Right kidney (tissue), 9 donors: ENCODE measurements at places on chromosomes 2 and 18.

- DNase-seq = no peak
Observed at GRCh38 chr2:74739129-74739528, 85.1 kb downstream of the SEMA4F start.

DNA sequence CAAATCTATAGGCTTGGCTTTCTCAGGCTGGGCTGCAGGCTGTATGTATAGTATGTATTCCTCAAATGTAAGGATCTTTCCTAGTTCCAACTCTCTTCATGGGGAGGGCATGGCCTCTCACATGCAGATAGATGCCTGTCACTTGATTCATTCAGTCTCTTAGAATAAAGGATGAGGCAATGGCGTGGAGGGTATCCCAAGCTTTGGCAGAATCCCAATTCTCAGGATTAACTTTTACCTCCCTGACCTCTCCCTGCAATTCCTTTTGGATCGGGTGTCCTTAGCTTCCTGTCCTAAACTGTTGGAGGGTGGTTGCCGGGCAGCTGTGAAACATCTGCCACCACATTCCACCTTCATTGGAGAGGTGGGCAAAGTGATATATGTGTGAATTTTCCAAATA lies 80.3 kb downstream of the INSIG2 start:
- DNase-seq = no peak

DNA sequence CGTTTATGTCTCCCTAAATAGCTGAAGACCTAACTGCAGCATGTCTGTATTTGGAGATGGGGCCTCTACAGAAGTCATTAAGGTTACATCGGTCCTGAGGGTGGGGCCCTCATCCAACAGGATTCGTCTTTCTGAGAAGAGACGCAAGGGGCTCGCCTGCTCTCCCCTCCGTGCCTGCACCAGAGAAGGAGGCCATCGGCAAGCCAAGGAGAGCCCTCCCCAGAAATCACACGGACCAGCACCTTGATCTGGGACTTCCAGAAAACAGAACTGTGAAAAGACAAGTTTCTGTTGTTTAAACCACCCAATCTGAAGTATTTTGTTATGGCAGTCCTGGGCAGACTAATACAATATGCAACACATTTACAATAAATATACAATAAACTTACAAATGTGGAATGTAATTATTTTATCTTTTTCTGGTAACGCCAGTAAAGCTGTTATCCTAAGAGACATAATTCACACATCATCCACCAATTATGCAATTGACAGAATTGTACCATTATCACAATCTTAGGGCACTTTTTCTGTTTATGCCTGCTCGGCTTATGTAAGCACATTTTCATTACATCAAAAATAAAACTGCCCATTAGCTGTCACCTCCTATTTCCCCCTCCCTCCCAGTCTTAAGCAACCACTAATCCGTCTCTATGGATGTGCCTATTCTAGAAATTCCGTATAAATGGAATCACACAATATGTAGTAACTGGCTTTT lies 6.1 kb downstream of the HSBP1L1 start:
- DNase-seq = no peak

- DNase-seq = no peak
Observed at GRCh38 chr2:69689466-69689865, 45.9 kb upstream of the AAK1 start.

- no peak for DNase-seq
Observed at GRCh38 chr2:20599861-20600461, 50.9 kb downstream of the HS1BP3 start.

DNA sequence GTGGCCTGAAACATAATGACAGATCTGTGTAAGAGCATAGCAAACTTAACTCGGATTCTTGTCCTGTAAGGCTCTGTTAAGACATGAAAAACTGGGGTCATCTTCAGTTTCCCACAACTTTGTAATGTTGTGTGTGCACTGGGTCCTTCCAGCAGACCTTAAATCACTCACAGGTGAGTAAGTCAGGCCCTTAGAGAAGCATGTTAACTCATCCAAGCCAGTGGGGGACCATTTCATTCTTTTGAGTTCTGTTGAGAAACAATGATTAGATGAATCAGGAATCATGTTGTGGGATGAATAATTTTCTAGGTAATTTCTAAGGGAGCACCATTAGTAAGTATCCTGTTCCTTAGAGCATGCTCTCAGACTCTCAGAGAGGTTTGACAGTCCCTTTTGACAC lies 167.1 kb downstream of the ESCO1 start:
- no peak for DNase-seq

GRCh38 chr2:24456599-24457556 lies 34.2 kb upstream of the NCOA1 start:
- no peak for DNase-seq

DNA sequence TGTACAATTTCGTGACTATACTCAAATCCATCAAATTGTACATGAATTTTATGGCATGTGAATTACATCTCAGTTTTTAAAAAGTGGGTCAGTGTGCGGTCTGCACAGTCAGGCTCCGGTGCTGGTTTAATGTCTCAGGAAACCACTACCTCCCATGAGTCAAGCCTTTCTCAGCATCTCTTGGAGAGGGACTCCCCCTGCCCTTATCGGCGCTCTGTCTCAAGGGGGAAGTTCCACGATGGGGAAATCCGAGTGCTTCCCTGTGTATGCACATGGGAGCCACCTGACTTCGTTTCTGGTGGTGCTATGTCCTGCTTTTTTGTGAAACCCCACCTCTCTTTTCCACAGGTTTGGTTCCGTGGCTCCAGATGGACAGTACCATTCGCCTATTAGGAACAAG lies 72.5 kb downstream of the ACOXL start:
- no peak for DNase-seq

DNA sequence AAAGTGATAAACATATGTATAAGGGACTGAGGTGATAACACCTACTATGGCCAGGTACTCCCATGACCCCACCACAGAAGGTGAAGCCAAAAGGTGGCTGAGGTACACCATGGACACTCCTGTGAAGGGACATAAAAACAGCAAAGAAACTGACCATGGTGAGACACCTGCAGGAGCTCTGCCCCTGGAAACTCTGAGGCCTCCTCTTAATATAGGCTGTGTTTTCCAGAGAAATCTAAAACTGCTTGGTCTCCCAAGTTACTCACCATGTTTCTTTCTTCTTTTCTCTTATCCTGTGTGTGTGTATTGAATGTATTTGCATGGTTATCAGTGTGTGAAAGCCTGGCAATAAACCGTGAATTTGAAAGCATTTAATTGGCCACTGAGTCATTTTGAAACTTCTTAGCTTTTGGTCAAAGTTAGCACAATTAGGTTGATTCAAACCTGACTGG lies 739.3 kb upstream of the GCFC2 start:
- DNase-seq = no peak

DNA sequence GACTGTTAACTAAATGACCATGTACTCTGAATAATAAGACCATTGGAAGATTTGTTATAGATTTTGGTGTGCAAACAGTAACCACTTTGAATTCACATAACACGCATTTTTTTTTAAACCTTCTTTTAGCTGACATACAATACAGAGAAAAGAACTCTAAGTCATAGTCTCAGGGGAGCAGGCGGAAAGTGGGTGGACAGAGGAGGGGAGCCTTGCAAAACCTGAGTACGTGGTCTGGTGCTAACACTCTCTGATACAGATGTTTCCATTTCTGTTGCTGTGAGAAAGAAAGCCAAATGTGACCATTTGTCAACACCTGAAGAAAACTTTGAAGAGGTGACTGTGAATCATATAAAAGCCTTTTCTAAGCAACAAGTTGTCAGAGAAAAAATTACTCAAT lies 151.8 kb upstream of the GCFC2 start:
- no peak for DNase-seq

- no peak for DNase-seq
Observed at GRCh38 chr2:72846171-72847095, 20.6 kb upstream of the EXOC6B start.
